NCI-H526 (cell line): ENCODE measurements at places on chromosomes 1 and 21.

DNA sequence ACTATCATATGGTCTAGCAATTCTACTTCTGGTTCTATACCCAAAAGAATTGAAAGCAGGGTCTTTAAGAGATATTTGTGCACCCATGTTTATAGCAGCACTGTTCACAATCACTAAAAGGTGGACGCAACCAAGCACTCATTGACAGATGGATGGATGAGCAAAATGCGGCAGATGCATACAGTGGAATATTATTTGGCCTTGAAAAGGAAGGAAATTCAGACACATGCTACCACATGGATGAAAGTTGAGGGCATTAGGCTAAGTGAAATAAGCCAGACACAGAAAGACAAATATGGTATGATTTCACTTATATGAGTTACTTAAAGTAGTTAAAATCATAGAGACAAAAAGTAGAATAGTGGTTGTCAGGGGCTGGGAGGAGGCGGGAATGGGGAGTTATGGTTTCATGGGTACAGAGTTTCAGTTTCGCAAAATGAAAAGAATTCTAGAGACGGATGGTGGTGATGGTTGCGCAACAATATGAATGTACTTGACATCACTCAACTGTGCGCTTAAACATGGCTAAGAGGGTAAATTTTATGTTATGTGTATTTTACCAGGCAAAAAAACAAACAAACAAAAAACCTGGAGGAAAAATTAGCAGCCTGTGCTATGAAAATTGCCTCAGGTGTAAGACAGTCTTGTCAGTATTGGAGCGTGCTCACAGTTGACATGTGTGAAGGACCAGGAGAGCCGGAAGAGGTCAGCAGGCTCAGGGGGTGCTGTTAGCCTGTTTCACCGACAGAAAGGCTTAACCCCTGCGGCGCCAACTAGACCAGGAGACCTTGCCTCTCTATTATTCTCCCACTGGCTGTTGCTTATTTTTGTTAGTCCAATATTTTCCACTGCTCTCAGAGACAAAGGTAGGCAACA is 26.5 kb downstream of the CD247 start:
- no peak for DNase-seq

DNA sequence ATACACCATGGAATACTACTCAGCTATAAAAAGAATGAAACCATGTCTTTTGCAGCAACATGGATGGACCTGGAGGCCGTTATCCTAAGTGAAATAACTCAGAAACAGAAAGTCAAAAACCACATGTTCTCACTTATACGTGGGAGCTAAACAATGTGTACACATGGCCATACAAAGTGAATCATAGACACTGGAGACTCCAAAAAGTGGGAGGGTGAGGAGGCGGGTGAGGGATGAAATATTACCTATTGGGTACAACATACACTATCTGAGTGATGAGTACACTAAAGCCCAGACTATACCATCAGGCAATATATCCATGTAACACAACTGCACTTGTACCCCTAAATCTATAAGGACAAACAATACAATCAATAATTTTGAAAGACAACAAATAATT is 39.5 kb upstream of the FAM20B start:
- no peak for DNase-seq

DNA sequence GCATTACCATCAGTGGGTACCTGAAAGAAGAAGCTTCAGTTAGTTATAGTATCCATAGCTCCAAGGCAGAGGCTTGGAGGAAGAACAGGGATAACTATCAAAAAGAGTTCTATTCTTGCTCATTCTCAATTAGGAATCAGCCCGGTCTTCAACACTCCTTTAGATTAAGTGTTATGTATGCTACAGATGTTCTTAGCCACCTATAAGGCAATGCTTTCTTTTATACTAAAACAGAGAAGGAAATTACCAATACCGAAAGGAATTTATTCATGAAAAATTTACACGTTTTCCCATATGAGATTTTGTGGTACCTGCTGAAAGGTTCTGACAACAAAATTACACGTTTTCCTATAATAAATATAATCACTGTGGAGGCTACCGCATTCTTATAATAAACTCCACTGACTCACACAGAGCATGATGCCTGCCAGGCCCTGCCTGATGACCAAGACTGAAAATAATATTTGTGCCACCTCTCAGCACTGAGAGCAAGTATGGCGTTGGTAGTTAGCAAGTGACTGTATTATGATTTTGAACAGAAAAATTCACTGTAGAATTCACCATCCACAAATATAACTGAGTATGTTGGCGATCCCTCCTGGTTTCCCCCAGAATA is 58.3 kb downstream of the APP start:
- DNase-seq = no peak

- no peak for DNase-seq
These were observed 25.8 kb upstream of the MPZL1 start for GRCh38 chr1:167695756-167696561.

GRCh38 chr21:46457801-46458314 is 833 bp upstream of the DIP2A start:
- peak; percentile 45 for DNase-seq

GRCh38 chr1:31767225-31767624 is 3.1 kb upstream of the ADGRB2 start:
- peak; percentile 52 for DNase-seq

- no peak for DNase-seq
These were observed 18.4 kb upstream of the FRRS1 start for GRCh38 chr1:99784809-99785255.

DNA sequence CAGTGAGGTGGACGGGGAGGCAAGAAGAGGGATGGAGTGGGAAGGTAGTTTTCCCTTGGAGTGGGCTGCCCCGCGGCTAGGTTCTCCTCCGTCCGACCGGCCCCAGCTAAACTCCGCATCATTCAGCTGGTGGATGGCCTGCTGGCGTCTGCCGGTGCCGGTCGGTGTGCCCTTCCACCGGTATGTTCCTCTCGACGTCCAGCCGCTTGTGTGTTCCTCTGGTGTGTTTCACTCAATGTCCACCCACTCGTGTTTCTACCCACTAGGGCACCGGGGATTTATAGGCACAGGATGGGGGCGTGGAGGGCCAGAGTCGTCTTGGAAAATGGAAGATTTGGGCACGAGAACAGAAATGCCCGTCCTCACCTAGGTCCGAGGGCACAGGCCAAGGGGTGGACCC is 931.7 kb upstream of the B3GALT2 start:
- DNase-seq = no peak

- no peak for DNase-seq
These were observed 9.0 kb upstream of the IFFO2 start for GRCh38 chr1:18965206-18966173.

- no peak for DNase-seq
These were observed 63.8 kb upstream of the PRRC2C start for GRCh38 chr1:171421413-171422020.

- DNase-seq = peak; percentile 95
These were observed at the start of gene SGIP1 for GRCh38 chr1:66533804-66534740. Gene SGIP1, plus strand, starts transcription at chr1:66534153. Its CDS starts 206 bp downstream, at chr1:66534359.

DNA sequence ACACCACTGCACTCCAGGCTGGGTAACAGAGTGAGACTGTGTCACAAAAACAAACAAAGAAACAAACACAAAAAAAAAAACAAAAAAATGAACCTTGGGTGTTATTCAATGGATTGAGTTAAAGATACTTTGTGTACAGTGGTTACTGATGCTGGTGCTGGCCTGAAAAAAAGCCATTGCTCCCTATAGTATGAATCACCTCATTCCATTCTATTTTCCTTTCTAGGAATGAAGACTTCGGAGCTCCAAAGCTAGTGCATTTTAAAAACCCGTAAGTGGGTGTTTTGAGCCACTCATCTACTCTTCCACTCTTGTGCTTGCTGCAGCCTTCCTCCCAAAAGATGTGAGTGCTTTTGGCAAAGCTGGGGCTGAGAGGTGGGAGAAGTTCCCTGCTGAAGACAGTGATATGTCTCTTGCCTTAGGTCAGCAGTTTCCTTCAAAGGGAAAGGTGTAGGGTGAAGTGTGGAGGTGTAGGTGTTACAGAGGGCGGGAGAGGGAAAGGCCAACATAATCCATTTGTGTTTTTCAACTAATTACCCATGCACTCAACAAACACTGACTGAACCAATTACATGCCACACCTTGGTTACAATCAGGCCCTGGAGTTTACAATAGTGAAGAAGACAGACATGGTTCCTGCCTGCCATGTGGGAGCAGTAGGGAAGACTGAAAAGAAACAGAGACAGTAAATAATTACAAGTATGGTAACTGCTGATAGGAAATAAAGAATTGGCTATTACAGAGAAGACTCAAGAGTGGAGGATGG is 55.0 kb upstream of the SERBP1 start:
- no peak for DNase-seq
